ENCODE measurements at places on chromosomes 2 and 18. TPM values are rescaled to one million over a fixed set of nuclear protein-coding genes. Genes with fewer than 3 reads are reported as not detected.
A peak's percentile ranks its signal among the peaks of the same experiment; 100 is the strongest.

- DNase-seq = no peak
Measured at GRCh38 chr2:119349289-119349688, 17.3 kb downstream of the C2orf76 start.

DNA sequence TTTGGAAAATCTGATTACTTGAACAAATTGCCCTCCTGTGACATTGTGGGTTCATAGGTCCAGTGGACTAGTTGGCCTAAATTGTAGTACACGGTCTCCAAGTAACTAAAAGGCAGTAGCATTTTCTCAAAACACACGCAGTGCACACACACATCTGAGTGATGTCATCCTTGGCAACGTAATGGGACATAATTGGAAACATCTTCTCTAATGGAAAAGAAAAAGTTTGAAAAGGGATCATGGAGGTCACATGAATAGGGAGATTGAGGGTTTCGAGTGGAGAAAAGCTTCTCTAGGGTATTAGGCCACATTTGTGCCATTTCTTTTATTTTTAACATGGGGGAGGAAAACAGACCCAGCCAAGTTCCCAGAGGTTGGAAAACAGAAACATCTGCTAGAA is 93.3 kb downstream of the MAP4K4 start:
- DNase-seq = no peak

GRCh38 chr18:53795610-53796009 is 428.9 kb downstream of the MBD2 start:
- DNase-seq = no peak

DNA sequence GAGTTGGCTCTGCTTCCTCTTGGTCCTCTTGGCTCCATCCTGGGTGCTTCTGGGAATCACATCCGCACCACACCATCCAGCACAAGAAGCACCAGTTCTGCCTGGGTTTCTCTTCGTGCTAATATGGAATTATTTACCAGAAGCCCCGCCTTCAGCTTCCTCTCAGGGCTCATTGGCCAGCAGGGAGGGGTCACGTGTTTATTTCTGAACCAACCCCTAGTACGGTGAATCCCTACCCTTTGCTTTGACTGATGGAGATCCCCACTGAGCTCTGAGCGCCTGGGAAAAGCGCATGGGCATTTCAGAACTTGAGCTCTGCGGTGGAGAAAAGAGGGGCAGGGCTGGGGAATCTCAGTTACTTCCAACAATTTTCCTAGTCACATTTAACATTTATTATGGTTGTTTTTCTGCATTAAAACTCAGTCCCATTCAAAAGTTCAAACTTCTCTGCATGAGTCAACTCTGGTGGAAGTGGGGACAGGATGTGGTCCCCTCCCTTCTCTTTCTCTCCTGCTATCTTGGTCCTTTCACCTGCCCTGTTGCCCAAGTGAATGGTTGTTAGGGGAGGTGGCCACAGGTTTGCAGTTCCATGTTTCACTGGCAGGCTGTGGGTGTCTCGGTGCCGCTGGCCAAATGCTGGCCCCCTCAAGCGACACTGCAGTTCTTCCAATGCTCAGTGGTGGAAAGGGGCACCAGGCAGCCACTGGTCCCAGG is 76.4 kb upstream of the TTC39C start:
- no peak for DNase-seq

DNA sequence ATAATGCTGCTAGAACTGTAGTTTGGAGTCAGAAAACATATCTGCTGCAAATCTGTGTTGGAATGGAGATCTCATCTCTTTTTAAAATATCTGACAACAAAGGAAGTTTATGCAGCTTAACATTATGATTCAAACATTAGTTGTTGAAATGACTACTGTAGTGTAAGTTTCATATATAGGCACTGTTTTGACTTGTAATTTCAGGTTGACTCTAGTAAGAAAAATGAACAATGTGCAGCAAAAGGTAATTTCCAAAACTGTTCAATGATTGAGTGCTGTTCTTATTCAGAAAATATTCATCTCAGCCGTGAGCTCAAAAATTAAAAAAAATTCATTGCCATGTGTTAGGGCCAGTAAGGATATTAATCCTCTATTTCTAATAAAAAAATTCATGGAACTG is 48.5 kb downstream of the CCDC138 start:
- DNase-seq = no peak

GRCh38 chr2:239828192-239828972 is 196.8 kb downstream of the NDUFA10 start:
- DNase-seq = peak; percentile 13

DNA sequence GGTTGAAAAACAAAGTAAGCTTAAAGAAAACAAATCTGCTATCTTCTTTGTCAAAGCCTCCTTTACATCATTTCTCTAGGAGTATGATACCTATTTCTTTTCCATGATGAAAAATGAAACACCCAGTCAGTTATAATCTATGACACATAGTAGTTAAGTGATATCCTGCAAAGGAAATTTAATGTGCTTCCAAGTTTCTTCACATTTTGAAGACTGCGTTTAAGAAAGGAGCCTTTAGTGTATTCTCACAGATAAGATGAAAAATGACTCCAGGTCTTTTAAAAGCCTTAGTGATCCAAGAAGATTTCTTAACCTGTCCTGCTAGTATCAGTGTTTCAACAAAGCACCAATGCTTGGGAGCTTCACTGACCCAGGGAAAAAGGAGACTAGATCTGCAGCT is 356.7 kb downstream of the CCDC85A start:
- no peak for DNase-seq

The SULT1C4 gene
- not detected for total RNA-seq
